ENCODE measurements at places on chromosomes 12 and 14. TPM values are rescaled to one million over a fixed set of nuclear protein-coding genes. Genes with fewer than 3 reads are reported as not detected.

Gene CLEC1A
- 4.6 TPM for total RNA-seq

Gene DLK1
- not detected for total RNA-seq

Gene RNASE7
- total RNA-seq, result 2.6 TPM

Gene FGF23
- total RNA-seq, result not detected

DNA sequence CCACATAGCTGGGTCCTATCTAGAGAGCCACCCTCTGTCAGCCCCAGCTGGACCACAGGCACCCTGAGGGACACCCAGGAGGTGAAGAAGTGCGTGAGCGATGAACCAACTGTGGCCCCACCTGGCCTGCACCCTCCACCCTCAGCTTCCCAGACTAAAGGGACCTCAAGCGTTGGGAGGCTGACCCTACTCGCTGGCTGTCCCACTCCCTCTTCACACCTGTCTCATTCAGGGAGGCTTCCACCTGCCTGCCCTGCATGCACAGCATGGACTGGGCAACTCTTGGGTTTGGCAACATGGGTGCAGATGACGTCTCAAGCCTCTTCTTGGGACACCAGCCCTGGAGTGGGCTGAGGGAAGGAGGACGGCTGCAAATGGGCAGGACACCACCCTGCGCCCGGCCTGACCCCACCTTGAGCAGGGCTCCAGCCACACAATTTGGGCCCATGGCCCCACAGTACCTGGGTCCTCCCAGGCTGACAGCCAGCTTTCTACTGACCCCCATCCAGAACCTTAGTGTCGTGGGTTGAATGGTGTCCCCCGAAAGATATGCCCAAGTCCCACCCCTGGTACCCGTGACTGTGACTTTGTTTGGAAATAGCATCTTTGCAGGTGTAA lies 2.1 kb downstream of the TMEM179 start:
- H3K27me3 ChIP-seq, result peaks cover 36% of the 10 kb centered on the region
- no peak for DNase-seq
- no peak overlapping the region for H3K27ac ChIP-seq
- no peaks in the 10 kb centered on the region for H3K36me3 ChIP-seq
- H3K4me3 ChIP-seq, result no peak overlapping the region

DNA sequence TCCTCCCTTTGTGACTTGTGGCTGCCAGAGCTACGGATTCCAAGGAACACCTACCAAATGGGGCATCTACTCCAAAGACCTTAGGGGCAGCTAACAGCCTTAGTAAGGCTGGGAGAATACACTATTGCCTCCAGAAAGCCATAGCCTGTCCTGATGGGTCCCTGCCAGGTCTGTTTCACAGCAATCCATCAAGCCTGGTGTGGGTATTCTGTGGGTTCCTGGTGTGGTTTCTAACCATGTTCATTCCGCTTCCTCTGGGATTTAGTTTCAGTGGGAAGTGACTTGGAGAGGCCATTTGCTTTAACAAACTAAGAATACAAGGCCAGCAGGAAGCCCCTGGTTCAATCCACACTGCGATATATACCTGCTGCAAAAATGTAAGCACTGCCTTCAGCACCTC lies 220.5 kb downstream of the FOXN3 start:
- no peaks in the 10 kb centered on the region for H3K27me3 ChIP-seq
- no peak for DNase-seq
- H3K4me1 ChIP-seq, result no peaks in the 10 kb centered on the region
- H3K27ac ChIP-seq, result no peak overlapping the region
- H3K4me3 ChIP-seq, result no peak overlapping the region
- peaks cover 9% of the 10 kb centered on the region for H3K36me3 ChIP-seq

DNA sequence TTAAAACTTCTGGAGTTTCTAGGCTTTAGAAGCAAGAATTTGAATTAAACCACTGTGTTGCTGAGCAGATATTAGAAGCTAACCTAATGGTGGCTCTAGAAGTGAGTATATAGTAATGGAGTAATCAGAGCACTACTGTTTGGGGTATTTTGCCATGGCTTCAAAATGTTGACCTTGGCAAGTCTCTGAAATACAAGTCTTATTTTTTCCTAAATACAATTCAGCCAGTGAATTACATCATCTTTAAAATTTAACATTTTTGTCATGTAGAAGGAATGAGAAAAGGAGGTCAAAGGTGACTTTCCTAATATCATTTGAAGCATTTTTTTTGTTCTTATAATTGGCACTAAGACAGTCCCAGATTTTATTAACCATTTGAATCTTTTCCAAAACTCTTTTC lies 25.2 kb downstream of the PMCH start:
- H3K4me1 ChIP-seq, result no peaks in the 10 kb centered on the region
- no peaks in the 10 kb centered on the region for H3K36me3 ChIP-seq
- H3K27ac ChIP-seq, result no peak overlapping the region

DNA sequence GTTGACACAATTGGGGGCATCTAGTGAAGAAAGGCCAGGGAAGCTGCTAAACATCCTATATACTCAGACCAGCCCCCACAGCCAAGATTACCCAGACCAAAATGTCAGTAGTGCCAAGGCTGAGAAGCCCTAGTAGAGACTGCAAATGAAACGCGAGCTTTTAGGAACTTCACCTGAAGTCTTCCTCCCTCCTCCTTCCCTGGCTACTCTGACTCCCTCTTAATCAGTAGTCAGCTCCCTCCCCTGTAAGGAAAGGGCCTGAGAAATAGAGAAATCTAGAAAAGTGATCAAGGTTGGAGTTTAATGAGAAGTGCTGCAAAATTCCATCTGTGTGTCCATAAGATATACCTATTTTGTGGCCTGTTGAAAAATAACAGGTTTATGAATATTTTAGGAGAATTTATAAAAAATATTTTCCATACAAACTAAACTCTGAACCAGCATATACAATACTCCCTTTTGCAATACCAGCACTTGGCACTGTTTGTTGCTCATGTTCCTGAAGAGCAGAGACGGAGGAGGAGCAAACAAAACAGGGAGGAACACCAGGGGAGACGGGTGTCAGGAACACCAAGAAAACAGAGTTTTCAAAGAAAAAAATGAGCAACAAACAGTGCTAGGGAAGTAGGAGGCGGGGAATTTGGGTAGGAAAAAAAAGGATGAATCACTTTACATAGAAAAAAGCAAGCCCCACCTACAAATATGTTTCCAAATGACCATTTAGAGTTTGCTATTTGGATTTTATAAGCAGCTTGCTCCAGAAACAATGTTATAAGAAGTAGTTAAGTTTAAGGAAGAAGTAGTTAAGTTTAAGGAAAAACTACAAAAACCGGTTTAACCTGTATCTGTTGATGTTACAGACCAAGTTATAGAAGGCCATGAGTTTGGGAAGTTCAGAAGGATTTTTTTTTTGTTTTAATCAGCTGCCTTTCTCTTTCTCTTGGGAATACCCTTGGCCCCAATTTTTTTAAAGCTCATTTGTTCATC lies 282.1 kb upstream of the GRIP1 start:
- H3K27ac ChIP-seq, result no peak overlapping the region
- no peaks in the 10 kb centered on the region for H3K4me1 ChIP-seq
- H3K4me3 ChIP-seq, result no peak overlapping the region
- no peaks in the 10 kb centered on the region for H3K36me3 ChIP-seq
- DNase-seq, result no peak
- H3K27me3 ChIP-seq, result no peaks in the 10 kb centered on the region

DNA sequence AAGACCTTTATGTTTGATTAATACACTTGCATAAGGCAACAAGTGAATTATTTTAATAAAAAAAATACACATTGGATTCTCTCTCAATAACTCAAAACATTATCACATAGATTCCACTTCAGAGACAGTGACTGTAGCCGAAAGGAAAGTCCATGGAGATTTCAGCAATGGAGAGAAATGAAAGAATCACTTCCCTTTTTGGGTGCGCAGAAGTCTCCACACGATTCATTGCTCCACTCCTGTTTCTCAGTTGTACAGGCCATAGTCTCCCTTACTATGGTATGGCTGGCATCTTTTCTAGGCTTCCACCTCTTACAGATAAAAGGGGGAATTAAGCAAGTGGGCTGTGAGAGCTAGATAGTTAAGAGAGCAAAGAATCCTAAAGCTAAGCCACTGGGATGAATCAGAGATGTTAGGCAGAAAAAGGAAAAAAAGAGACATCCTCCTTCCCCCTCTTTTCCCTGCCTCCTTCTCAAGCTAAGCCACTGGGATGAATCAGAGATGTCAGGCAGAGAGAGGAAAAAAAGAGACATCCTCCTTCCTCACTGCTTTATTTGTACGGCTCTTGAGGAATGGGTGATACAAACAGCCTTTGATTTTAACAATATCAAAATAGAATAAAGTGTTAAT lies 16.3 kb downstream of the ST8SIA1 start:
- H3K27ac ChIP-seq, result no peak overlapping the region
- no peak overlapping the region for H3K4me3 ChIP-seq
- no peak for DNase-seq
- H3K36me3 ChIP-seq, result no peaks in the 10 kb centered on the region
- no peaks in the 10 kb centered on the region for H3K4me1 ChIP-seq

DNA sequence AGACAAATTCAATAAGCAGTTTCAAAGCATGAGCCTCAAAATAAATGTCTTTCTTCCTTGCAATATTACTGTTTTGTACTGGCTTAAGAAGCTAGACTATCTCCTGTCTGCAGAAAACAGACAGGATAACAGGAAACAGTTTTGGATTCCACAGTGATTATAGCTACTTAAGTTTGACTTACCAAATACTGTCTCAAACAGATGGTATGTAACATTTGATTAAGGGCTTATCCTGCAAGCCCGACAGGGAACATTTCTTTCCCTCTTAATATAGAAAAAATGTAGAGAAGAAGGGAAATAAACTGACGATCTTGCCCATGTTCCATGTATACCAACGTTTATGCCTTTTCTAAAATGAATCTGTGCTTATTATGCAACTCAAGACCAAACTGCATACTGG lies 179.9 kb upstream of the EEA1 start:
- no peak overlapping the region for H3K27ac ChIP-seq
- no peaks in the 10 kb centered on the region for H3K36me3 ChIP-seq

- H3K4me1 ChIP-seq, result peaks cover 21% of the 10 kb centered on the region
- peak overlapping the region; percentile 83 for H3K27ac ChIP-seq
- DNase-seq, result peak; percentile 72
- H3K4me3 ChIP-seq, result no peak overlapping the region
Observed at GRCh38 chr12:124233041-124233796, 61.7 kb upstream of the RFLNA start.

DNA sequence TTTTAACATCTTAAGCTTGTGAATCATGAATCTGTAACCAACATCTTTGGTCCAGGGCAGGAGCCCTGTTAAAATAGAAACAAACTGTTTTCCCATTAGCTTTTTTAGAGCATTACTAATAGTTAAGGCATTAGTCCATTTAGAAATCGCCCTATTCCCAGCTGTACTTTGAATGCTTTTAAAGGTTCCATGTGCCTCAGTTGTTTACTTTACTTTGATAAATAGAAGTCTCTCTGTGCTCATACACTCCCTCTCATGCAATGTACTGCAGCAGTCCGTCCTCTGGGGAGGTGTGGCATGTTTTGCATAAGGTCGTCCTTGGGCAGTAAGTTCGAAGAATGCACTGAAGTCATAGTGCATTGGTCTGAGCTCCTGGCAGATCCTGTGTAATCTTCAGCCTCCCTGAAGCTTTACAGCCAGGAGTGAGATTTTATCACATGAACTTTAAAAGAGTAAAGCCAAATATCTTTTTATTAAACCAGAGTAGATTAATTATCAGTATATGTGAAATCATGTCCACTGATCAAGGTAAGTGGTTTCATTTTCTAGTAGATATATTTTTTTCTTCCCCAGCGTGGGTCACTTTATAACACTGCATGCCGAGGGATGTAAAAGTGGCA lies 134.7 kb downstream of the FGD4 start:
- peaks cover 49% of the 10 kb centered on the region for H3K4me1 ChIP-seq
- no peaks in the 10 kb centered on the region for H3K27me3 ChIP-seq
- DNase-seq, result peak; percentile 69
- H3K4me3 ChIP-seq, result peak overlapping the region; percentile 39

- peak overlapping the region; percentile 12 for H3K27ac ChIP-seq
- no peaks in the 10 kb centered on the region for H3K36me3 ChIP-seq
- no peak overlapping the region for H3K4me3 ChIP-seq
- DNase-seq, result peak; percentile 87
- H3K4me1 ChIP-seq, result peaks cover 3% of the 10 kb centered on the region
Observed at GRCh38 chr12:83573671-83574070, 887.0 kb downstream of the TMTC2 start.

- DNase-seq, result no peak
- H3K27me3 ChIP-seq, result no peaks in the 10 kb centered on the region
- H3K4me3 ChIP-seq, result no peak overlapping the region
- H3K27ac ChIP-seq, result no peak overlapping the region
Observed at GRCh38 chr14:24809135-24809534, 175.1 kb upstream of the GZMB start.

DNA sequence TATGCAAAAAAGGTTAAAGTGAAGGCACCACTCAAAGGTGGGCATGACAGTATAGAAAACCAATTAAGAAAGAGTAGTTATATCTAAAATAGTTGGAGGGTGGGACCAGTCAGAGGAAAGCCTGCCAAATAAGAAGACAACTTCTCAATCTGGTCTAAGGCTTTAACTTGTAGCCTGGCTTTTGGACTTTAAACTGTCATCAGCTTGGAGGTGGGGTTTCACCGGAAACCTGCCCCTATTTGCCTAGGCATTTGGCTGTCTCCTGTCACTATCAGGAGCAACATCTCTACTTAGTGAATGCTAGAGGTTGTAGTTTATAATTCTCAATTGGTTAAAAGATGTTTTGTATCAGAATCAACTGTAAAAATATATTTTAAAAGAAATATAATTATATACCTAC lies 107.3 kb downstream of the SLCO1B3 start:
- no peak for DNase-seq
- no peaks in the 10 kb centered on the region for H3K36me3 ChIP-seq
- no peak overlapping the region for H3K4me3 ChIP-seq
- no peaks in the 10 kb centered on the region for H3K4me1 ChIP-seq

- DNase-seq, result no peak
- H3K4me3 ChIP-seq, result no peak overlapping the region
- no peak overlapping the region for H3K27ac ChIP-seq
- H3K27me3 ChIP-seq, result no peaks in the 10 kb centered on the region
- H3K4me1 ChIP-seq, result no peaks in the 10 kb centered on the region
- no peaks in the 10 kb centered on the region for H3K36me3 ChIP-seq
Observed at GRCh38 chr14:79631276-79631675, 580.0 kb downstream of the DIO2 start.

GRCh38 chr14:36320897-36321381 lies 502 bp upstream of the MBIP start:
- peak overlapping the region; percentile 91 for H3K27ac ChIP-seq
- peaks cover 37% of the 10 kb centered on the region for H3K4me1 ChIP-seq

- DNase-seq, result peak; percentile 41
- H3K27ac ChIP-seq, result peak overlapping the region; percentile 69
- no peaks in the 10 kb centered on the region for H3K36me3 ChIP-seq
- no peaks in the 10 kb centered on the region for H3K27me3 ChIP-seq
Observed at GRCh38 chr12:52246720-52247621, 13.9 kb downstream of the KRT7 start.

GRCh38 chr14:60977847-60978246 lies 3.0 kb downstream of the TRMT5 start:
- no peak for DNase-seq
- peaks cover 31% of the 10 kb centered on the region for H3K36me3 ChIP-seq
- H3K4me1 ChIP-seq, result no peaks in the 10 kb centered on the region
- no peaks in the 10 kb centered on the region for H3K27me3 ChIP-seq

DNA sequence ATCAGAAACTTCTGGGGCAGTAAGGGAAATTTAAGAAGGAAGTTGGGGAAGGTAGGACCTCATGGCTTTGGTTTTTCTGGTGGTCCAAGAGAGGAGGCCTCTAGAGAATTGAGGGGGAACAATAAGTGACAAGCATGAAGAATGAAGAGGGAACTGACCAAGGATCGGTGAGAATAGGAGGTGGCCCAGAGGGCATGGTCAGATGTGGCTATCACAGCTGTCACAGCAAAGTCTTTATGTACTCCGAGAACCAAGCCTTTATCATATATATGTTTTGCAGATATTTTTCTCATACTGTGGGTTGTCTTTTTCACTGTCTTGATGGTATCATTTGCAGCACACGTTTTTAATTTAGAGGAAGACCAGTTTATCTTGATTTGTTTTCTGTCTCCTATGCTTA lies 64.3 kb downstream of the PPP2R5C start:
- no peaks in the 10 kb centered on the region for H3K27me3 ChIP-seq
- peaks cover 87% of the 10 kb centered on the region for H3K4me1 ChIP-seq
- H3K4me3 ChIP-seq, result no peak overlapping the region

Measured in stomach (tissue), 19 donors.